ENCODE measurements at places on chromosomes 11 and 22.

DNA sequence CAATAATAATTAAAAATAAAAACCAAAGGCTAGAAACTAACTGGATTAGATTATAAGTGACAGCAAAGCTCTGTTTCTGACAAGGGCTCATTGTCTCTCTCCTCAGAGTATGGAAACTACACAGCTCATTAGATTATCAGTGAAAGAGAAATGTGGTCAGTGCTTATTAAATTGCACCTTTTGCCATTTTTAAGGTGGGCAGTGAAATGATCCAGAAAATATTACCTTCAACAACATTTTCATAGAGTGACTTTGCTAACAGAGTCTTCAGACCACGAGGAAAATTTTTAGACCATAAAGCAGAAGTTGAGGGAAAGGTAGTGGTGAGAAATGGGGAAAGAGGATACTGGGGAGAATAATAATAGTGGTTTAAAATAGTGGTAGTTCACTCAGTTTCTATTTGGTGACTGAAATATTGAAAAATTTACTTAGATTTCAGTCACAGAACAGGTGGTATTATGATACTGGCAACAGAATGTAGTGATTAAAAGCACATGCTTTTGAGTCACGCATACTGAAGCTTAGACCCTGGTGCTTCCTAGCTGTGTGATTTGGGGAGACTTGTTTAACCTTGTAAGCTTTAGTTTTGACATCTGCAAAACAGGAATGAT is 684.0 kb upstream of the CCDC90B start:
- DNase-seq, result no peak

DNA sequence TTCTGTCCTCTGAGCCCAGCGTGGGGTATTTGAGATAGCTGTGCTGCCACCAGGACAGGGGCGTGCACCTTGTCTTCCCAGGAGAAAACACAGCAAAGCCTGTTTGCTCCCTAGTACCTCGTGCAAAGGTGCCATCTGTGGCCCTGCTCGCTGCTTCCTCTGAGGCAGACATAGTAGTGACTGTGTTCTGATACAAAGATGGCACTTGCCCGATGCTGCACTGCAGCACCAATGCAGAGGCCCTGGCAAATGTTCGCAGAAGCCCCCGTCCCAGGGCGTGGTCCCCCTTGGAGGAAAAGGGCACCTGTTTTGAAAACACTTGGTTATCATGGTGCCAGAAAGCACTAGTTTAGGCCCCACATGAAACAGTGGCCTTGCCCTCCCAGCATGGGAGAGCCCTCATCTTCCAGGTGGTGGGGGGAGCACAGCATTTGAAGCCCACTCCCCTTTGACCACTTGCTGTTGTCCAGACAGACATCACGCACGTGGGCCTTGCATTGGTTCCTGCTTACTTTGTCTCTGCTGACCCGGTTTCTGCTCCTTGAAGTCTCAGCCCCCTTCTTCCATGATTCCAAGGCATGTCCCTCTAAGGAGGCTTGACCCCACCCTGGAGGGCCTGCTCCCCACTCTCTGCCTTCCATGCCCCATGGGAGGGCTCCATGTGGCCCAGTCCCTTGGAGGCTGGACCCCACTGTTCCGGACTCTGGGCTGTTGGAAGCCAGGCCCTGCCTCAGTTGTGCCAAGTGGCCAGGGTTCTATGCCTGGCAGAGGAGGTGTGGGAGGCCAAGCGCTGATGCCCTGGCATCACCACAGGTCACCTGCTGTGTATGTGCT is 109.4 kb downstream of the KCNQ1OT1 start:
- DNase-seq, result no peak

DNA sequence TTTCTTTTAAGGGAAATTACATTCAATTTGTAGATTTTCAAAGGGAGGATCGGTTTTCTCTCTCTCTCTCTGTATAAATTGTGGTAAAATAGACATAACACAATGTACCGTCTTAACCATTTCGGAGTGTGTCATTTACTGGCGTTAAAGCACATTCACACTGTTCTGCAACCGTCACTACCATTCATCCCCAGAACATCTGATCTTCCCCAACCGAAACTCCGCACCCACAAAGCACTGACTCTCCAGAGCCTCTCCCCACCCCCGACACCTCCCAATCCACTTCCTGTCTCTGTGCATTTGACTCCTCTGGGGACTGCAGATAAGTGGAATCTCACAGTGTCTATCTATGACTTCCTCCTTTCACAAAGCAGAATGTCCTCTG is 15.9 kb upstream of the GRAMD4 start:
- DNase-seq, result no peak

DNA sequence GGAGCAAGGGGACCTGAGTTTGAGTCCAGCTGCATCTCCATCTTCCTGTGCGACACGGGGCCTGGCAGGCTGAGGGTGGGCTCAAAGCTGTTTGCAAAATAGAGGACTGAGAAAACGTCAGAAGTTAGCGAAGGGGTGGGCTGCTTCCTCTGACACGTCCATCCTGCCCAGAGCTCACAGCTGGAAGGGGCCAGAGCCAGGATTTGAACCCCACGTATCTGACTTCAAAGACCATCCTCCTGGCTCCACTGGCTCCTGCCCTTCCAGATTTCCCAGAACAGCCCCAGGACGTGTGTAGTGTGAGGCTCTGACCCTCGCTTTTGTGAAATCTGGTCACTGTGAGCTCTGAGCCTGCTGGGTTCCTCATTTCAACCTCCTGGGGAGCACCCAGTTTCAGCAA is 56.3 kb downstream of the CD82 start:
- no peak for DNase-seq

GRCh38 chr11:119713359-119714040 is 15.5 kb downstream of the NECTIN1 start:
- DNase-seq, result no peak

GRCh38 chr22:43827926-43828724 is 16.0 kb upstream of the EFCAB6 start:
- DNase-seq, result no peak

- DNase-seq, result no peak
Measured at GRCh38 chr11:26557666-26558065, 14.4 kb downstream of the MUC15 start.

- no peak for DNase-seq
Measured at GRCh38 chr22:45294030-45294429, 9.3 kb downstream of the UPK3A start.

Data from NCI-H1436 treated with DMSO at 0.1 percent for 48 hours (cell line).